Stimulated activated CD8-positive, alpha-beta memory T cell treated with anti-CD3 and anti-CD28 coated beads, Interleukin-15, amount 100 ng/mL, for 4 hours (primary cell): ENCODE measurements at places on chromosomes 2 and 18.

- DNase-seq, result no peak
Measured at GRCh38 chr2:16127276-16127940, 187.1 kb downstream of the MYCN start.

DNA sequence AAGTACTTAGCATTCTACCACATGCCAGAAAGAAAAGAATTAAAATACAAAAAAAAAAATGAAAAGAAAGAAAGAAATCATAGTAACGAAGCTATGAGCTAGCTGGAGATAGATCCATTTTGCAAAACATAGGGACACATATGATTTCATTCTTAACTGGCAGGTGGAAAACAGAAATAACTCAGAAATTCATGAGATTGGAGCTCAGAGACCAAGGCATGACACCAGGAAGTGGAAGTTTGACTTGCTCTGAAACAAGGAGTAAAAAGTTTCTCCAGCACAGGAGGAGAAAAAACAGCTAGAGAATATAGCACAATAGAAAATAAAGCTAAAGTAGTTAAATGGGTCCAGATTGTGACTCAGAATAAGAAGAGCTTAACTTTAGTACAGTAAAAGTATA lies 278.1 kb downstream of the ZEB2 start:
- DNase-seq, result no peak

GRCh38 chr2:85308896-85309555 lies 18.8 kb downstream of the TGOLN2 start:
- DNase-seq, result no peak

DNA sequence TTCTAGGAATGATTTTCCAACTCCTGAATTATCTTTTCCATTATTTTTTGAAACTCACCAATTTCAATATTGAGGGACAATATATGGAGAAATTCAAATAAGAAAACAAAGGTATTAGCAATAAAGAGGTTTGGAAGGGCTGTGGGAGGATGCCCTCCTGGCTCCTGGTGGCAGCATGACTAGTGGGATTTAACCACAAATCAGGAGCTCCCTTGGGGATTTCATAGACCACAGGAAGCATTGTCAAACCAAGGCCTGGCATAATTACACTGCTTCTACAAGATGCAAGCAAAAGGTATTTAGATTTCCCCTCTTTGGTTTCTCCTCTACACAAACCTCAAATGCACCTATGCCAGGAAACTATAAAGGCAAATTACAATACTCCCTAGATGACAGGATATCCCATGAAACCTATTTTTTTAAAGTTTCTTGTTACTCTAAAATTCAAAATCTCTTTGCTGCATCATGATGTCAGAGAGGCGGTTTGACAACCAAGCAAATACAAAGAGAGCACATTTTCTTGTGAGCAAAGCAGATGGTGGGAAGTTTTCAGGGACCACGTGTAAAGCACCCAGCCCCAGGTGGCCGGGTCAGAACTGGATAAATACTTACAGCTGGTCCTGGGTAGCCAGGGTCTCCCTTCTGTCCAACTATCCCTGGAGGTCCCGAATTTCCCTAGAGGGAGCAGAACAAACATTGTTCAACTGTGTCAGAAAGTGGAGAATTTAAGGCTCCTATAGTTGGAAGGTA lies 67.9 kb downstream of the COL6A3 start:
- DNase-seq, result no peak

GRCh38 chr2:60025496-60025895 lies 528.0 kb downstream of the BCL11A start:
- no peak for DNase-seq

DNA sequence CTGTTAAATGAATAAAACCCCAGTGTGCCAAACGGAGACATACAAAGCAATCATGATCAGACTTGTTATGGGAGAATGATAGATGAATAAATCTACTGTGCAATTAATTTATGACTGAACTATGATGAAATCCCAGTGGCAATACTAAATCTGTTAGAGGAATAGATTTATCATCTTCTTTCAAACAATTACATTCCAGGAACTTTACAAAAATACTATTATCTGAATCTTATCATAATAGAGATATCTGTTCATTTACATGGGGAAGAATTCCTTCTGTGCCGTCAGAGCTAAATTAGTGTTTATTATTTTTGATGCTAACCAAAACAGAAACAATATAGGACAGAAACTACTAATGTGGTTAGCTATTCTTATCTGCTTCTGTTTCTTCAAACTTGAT lies 208.5 kb downstream of the CAMKMT start:
- DNase-seq, result no peak

DNA sequence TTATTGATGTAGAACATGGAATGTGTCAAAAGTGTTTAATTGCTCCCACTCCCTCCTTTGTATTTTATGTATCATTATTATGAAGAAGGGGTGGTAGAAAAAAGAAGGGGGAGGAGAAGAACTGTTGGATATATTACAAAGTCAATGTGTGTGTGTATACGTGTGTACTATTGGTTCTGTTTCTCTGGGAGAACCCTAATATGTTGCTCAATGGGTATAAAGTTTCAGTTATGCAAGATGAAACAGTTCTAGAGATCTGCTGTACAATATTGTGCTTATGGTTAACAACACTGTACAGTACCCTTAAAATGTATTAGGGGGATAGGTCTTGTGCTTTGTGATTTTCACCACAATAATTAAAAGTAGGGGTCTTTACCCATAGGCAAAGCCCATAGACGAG lies 58.1 kb upstream of the ZC3H15 start:
- no peak for DNase-seq

- no peak for DNase-seq
Measured at GRCh38 chr2:104929663-104930062, 75.7 kb downstream of the POU3F3 start.

DNA sequence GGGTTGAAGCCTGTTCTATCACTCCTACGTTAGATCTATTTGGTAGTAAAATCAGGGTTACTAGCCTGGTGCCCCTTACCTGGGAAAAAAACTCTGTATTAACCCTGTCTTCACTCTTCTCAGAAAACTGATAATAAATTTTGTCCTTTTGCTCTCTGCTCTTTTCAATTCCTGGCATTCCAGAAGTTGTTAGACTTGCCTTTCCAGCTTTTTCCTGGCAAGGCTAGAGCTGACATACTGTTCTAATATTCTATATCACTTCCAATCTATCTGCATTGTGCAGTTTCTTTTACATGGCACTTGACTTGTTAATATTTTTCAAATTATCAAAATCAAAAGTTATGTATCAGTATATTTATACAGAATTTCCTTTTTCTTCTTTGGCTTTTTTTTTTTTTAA lies 162.2 kb downstream of the FIGN start:
- DNase-seq, result no peak

DNA sequence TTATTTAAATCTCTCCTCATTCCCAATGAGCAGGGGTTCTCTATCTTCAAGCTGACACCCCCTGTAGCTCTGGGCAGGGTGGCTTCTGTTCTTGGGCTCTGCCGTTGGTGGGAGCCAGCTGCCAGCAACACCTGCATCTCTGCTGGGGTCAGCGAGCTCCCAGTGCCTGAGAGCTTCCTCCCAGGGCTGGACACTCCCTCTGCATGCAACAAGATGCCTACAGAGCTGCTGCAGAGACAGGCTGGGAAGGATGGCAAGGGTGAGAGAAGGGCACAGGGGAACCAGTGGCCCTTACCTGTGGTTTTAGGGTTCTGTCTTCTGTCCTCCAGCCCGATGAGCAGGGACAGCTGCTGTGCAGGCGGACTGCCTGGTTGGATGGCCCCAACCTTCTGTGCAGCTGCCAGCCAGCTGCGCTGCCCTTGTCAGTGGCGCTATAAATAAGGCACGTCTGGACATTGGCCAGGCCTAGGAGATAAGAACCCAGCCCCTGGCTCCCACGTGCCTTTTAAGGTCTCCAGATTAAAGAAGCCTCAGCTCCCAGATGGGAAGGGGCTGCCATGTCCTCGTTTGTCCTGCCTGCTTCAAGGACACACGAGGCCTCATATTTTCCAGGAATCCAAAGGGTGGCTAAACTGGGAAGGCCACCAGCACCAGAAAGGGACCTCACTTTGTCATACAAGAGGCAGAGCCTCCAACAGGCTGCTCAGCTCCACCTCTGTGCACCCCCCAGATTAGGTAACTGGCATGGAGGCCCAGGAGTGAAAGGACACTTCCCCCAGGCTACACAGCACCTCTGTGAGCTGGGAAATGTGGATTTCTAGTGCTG lies 39.5 kb upstream of the FHL2 start:
- DNase-seq, result no peak

DNA sequence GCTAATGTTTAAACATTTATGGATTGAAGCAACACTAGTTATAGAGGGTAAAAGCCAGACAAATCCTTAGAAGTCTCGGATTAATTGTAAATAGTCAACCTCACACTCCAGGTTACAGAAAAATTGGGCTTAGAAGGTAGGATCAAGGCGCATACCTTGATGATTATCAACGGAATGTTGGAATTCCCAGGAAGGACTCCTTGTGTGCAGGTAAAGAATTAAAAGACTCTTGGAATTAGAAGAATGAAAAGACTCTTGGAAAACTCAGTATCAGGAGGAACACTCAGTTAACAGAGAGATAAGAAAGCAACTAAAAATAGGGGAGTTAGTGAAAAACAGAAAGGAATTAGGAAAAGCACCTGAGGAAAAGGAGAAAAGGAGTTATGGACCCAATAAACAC lies 29.3 kb upstream of the EPHA4 start:
- DNase-seq, result no peak

GRCh38 chr2:230441227-230441897 lies 25.4 kb downstream of the SP100 start:
- DNase-seq, result peak; percentile 17

- DNase-seq, result no peak
Measured at GRCh38 chr18:58175122-58175785, 131.2 kb downstream of the NEDD4L start.

- no peak for DNase-seq
Measured at GRCh38 chr2:239788576-239789098, 236.5 kb downstream of the NDUFA10 start.

DNA sequence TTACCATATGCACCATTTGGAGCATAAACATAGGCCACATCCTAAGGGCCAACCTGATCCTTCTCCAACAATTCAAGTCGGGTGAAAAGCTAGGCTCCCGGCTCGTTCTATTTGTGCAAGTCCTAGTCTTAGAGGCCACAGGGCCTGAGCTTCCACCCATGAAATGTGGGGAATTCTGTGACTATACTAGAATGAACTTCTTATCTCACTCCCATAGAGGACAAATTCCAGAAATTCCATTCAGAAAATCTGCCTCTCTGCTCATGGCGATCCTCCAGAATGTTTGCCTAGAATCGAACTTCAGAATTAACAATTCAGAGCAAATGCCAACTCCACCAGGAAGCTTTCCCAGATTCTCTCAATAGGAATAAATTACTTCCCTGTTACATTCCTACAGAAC lies 187.9 kb downstream of the BCL11A start:
- no peak for DNase-seq

DNA sequence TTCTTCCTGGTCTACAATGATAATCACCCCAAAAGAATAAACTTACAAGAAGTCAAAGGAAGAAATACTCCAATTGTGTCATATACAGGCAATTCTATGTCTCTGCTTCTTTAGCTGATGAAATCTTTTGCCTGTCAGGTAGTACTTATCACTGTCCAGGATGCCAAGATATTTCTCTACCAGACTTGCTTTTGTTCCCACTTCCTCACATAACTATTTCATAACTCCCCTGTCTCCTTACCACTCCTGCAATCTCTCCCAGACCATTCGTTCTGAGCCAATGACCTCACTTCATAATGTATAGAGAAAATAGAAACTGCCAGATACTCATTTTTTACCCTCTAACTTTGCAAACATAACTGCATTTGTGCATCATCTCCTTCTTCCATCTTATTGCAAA lies 39.1 kb downstream of the HNMT start:
- no peak for DNase-seq

GRCh38 chr2:66305718-66306117 lies 129.2 kb upstream of the MEIS1 start:
- DNase-seq, result no peak

DNA sequence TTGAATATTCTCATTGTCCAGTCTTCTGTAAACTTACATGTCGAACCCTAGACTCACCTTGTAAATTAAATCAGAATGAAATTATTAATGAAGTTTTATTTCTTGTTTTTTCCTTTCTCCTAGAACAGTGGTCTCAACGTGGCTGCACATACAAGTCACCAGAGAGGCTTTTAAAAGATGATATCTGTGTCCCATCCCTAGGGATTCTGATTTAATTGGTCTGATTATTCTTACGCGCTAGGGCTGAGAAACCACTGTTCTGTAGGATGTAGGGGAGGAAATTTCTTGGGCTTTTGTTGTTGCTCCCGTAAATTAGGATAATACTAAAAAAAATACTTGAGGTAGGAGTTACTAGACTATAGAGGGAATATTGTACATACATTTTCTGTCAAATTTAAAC lies 32.1 kb downstream of the PPM1B start:
- DNase-seq, result no peak

DNA sequence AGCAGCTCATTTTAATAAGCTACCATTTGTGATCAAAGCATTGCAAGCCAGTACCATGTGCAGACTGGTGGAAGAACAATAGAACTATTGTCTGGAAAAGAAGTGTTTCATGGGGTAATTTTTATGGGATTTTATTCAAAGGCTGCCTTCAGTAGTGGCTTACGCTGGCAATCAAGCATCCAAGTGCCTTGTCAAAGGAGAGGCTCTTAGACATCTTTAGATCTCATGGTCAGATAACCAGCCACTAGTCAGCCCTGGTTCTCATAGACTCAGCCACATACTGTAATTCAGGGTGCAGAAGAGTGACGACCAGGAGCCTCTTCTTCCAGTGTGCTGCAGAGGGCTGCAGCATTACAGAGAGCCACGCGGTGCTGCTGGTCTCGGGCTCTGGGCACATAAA lies 98.5 kb upstream of the NOSTRIN start:
- DNase-seq, result no peak

GRCh38 chr2:165328272-165328671 lies 89.1 kb downstream of the SCN2A start:
- no peak for DNase-seq

GRCh38 chr2:232260075-232260474 lies 118.5 kb upstream of the ALPP start:
- no peak for DNase-seq

- no peak for DNase-seq
Measured at GRCh38 chr18:3150274-3150673, 69.5 kb downstream of the MYOM1 start.

DNA sequence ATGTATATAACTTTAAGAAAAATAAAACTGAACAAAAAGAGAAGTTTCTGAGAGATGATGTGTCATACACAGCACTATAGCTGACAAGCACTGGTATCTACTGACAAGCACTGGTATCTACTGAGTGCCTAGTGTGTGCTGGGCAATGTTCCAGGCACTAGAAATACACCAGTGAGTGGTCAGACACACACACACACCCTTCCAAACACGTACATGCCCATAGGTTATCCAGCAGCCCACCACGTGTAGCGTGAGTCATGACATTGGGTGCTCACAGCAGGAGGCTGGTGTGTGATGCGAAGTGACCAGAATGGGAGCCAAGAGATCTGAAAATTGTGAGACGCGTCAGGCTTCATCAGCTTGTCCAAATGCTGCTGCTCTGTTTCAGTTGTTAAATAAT lies 12.2 kb upstream of the GNAL start:
- DNase-seq, result no peak
